Stimulated activated CD4-positive, alpha-beta T cell treated with anti-CD3 and anti-CD28 coated beads, Interleukin-12 subunit alpha, Interleukin-12 subunit beta, amount 100 ng/mL, for 24 hours (primary cell): ENCODE measurements at places on chromosomes 2 and 18.

- no peak for DNase-seq
Measured at GRCh38 chr2:27489118-27489497, 435 bp downstream of the IFT172 start.

GRCh38 chr2:183404392-183404791, 280.1 kb downstream of the NUP35 start:
- DNase-seq = no peak

DNA sequence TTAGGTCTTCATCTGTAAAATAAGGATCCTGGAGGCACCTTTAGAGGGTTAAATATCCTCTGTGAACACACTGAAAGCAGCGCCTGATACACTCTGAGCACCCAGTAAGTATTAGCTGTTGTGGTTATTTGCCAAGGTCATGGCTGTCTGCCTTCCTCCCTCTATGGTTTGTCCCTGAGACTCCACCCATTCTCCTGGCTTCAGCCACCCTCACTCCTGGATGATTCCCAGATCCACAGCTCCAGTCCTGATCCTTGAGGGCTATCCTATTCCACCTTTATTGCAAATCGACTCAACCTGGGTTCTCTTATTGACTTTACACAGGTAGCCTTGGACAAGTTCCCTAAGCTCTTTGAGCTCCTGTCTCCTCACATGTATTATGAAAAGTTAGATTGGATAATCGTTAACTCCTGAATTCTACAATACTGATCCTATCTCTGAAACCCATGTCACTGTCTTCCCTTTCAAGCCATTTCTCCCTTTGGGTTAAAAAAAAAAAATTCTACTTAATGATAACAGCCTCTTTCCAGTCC, 162.3 kb downstream of the LAMA3 start:
- DNase-seq = no peak

DNA sequence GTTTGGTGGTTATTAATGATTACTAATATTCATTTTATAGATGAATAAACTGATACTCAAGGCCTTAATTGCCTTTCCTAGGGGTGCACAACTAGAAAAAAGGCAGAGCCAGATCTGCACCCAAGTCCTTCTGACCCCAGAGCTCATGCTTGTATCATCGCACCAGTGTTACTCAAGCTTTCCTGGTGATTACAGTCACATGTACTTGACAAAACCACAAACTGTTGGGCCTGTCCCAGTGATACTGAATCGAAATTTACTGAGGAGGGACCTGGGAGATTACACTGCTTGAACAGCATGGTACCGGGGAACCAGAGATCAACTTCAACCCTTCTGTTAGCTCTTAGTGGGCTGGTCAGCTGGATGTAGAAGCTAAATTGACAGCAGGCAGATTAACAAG, 33.7 kb downstream of the FASTKD2 start:
- DNase-seq = no peak

DNA sequence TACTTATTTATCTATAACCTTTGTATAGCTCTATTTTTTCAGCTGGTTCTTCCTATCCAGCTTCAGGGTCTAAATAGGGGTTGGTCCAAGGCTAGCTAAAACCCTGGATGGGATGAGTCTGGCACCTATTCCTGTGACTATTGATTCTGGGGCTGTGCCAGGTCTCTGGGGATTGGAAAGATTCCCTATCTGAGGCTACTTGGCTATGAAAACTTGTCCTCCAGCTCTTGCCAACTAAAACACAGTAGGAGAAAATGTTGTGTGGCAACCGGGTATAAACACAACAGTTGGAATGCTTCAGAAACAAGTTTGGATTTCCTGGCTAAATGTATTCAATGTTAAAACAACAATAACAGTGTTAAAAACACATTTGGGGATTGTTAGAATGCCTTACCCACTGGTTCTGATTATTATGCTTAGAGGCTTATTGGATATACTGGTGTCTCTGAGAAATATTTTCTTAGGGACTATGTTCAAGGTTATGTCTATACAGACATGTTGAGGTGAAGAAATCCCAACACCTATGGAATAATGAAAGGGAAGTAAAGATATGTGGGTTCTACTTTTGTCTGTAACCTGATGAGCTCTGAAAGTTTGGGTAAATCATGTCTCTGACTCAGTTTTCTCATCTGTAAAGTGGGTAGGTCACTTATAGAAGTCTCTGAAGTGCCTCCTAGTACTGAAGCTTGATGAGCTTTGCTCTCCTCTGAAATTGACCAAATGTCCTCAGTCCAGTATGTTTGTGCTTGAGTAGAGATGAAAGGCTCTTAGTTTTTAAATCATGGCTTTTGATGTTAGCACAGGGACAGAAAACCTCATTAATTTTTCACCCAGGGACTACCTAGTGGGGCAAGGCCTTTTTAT, 460.7 kb downstream of the MTX2 start:
- DNase-seq = no peak

DNA sequence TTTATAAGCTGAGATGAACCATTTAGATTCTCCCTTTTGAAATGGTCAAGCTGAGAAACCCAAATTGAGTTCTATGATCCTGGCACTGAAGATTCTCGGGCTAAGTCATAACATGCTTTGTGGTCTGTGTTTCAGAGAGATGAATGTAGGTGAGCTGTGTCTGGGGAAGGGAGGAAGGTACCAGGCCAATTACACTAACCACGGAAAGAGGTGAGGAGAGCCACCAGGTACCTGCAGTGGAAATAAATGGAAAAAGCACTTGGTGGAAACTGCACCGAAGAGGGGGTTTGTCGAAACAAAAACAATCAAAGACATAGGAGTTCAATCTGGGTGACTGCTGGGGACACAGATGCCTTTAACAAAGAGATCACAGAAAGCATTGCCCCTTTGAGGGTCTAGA, 963 bp upstream of the MRPL44 start:
- no peak for DNase-seq

DNA sequence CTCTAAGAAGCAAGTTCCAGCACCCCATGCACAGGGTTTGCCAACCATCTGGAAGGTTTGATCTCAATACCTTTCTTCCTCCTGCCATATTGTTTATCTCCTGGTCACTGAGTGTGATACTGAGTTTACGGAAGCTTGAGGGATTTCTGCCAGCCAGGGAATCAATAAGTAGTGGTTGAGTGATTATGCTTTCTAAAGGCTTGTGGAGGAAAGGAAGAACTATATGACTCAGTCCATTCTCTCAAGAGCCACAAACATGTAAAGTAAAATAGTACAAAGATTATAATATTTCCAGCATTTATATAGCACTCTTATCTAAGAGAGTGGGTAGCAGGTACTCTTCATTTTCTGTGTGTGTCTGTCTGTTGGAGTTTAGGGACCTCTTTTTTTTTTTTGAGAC, 49.2 kb downstream of the SLC4A3 start:
- DNase-seq = no peak
